ENCODE measurements at places on chromosomes 6 and 20.

- DNase-seq: no peak
These were observed 263.3 kb downstream of the SOX4 start for GRCh38 chr6:21856844-21857243.

DNA sequence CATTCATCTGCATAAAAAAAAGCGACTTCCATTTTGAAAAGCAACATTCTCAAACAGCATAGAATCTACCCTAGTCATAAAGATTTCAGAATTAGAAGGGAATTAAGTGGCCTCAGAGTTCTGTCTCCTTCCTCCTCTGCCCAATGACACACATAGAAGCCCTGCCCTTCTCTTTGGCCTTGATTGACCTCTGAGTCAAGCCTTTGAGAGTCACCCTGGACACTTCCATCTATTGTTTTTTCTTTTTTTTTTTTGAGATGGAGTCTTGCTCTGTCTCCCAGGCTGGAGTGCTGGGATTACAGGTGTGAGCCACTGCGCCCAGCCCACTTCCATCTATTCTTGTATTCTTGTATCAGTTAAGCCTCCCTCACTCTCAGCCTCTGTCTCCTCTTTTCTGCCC is 44.8 kb upstream of the CTNNBL1 start:
- DNase-seq: no peak

DNA sequence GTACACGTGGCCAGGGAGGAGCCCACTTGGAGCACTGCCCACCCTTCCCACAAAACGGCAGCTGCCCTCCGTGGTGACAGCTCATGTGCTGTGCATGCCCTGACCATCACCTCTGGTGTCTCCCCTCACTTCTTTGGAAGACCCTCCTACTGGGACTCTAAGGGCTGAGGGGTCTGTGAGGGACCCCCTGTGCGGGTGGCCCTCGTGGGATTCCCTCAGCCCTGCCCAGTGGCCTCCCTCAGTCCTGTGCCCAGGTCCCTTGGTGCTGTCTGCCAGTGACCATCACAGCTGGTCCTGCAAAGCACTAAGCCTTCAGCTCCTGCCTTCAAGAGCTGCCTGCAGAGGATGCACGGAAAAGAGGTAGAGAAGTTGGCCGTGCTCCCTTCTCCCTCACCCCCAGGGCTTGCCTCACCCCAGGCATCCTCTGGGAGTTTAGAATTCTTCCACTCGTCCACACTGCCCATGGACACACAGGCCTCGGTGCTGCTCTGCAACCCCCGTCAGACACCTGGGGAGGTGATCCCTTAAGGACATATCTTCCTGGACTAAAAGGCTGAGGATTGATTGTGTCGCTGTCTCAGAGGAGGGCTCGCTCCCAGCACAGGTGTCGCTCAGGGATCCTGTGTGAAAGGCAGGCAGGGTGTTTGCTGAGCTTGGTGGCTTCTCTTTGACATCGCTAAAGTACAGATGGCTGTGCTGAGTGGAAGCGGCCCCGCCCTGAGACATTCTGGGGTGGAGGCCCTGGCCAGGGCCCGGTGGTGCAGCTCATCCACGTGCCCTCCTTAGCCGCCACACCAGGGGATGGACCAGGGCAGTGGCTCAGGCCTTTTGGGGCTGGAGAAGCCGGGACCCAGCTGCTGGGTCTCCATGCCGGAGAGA is 119.5 kb upstream of the FRMD1 start:
- DNase-seq: no peak

DNA sequence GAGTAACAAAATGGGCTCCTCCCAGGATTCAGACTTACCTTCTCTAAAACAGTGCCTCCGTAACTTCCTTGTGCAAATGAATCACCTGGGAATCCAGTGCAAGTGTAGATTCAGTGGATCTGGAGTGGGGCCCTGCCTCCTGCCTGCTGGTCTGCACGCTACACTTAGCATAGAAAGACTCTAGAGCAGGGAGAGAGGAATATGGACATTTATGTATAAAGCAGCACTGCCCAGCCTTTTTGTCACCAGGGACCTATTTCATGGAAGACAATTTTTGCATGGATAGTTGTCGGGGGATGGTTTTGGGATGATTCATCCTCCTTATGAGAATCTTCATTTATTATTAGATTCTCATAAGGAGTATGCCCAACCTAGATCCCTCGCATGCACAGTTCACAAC is 42.3 kb upstream of the L3MBTL3 start:
- no peak for DNase-seq

DNA sequence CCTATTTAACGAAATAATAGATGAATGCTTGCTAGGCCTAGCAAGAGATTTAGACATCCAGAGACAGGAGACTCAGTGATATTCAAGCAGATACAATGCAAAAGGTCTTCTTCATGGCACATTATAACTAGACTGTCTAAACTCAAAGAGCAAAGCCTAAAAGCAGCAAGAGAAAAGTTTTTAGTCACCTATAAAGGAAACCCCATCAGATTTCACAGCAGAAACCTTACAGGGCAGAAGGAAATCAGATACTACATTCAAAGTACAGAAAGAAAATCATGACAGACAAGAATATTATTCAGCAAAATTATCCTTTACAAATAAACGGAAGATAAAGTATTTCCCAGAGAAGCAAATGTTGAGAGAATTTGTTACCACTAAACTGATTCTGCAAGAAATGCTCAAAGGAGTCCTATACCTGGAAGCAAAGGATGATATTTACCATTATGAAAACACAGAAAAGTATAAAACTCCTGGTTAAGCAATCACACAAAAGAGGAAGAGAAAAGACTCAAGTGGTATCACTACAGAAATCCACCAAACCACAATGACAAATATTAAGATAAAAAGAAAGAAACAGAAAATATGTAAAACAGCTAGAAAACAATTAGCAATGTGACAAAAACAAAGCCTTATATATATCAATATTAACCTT is 333.7 kb downstream of the MEI4 start:
- DNase-seq: no peak

Measured in GM04504 (cell line).